ENCODE measurements at places on chromosomes 4 and X.

DNA sequence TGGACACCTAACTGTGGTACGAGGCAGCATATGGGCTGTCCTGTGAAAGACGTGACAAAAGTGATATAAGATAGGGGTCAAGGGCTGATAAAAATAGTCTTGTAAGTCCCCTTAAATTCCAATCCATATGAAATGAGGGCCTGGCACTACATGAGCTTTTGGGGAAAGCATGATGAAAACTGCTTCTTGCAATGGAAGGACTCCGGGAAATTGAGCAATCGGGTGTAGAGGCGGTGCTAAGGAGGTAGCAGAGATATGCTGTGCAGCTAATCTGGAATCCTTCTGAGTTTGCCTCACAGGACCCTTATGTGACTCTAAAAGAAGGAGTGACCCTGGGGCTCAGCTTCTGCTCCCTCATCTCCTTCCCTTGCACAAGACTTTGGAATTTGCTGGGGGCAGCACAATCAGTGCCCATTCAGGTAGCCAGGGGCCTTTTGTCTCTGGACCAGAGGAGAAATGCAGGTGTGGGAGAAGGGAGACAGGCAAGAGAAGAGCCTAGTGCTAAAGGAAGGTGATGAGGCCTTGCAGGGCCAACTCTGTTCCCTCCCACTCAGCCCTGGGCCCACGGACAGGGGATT, 12.8 kb downstream of the CLDN2 start:
- no peak for DNase-seq

- no peak for DNase-seq
Observed at GRCh38 chrX:85611926-85612325, 232.5 kb upstream of the POF1B start.

DNA sequence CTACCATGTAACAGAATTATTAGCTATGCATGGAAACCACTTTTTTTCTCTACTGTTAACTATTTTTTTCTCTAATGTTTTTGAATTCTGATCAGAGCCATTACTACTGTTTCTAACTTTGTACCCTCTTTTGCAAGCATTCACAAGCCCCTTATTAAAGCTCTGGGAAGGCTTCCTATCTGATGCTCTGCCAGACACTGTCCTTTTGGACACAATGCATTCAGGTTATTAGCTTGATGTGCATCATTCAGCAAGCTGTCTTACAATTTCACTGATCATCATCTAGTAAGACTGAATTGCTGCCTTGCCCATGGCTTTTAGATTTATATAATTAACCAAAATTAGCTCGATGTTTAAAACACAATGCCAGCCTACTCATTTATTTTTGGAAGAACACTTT, 155.1 kb downstream of the NR3C2 start:
- DNase-seq, result no peak

- DNase-seq, result no peak
Observed at GRCh38 chrX:10525381-10526120, 94.8 kb downstream of the MID1 start.

DNA sequence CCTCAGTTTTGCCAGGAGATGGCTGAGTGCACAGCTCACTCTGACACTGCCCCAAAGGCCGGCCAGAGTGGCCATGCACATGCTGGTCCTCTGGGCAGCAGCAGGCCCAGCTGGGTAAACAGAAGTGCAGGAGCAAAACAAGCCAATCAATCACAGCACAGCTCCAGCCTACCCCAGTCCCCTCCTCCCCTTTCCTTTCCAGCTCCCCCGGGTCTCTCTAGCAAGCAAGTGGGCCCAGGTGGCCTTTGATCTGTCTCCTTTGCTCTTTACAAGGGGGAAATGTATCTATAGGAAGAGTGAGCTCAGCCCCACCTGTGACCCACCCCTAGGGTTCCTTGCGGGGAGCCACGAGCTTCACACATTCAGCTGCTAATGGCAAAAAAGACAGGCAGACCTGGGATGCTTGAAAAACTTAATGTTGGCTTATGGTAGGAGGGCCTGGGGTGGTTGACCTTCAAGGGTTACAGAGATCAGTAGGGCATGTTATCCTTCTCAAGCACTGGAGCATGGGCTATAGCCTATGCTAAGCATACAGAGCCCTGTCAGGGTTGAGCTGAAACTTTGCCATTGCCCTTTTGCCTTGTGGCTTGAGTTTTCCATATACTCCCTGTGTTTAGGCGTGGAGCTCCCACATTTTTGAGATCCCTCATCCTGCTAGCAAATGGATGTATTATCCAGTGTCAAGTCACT, 57.8 kb upstream of the PLAC1 start:
- no peak for DNase-seq

All from HCT116 (cell line).